ENCODE measurements at places on chromosomes 2 and 18. TPM values are rescaled to one million over a fixed set of nuclear protein-coding genes. Genes with fewer than 3 reads are reported as not detected.

Gene ADD2
- total RNA-seq = 0.76 TPM

Gene CD8B2
- total RNA-seq = not detected

Gene ANKAR
- 1.8 TPM for total RNA-seq

Gene ZNF385B
- total RNA-seq = not detected

- peaks cover 14% of the 10 kb centered on the region for H3K4me1 ChIP-seq
- no peak overlapping the region for H3K27ac ChIP-seq
- DNase-seq = no peak
- no peak overlapping the region for H3K4me3 ChIP-seq
Observed at GRCh38 chr2:64219149-64219548, 74.9 kb upstream of the PELI1 start.

DNA sequence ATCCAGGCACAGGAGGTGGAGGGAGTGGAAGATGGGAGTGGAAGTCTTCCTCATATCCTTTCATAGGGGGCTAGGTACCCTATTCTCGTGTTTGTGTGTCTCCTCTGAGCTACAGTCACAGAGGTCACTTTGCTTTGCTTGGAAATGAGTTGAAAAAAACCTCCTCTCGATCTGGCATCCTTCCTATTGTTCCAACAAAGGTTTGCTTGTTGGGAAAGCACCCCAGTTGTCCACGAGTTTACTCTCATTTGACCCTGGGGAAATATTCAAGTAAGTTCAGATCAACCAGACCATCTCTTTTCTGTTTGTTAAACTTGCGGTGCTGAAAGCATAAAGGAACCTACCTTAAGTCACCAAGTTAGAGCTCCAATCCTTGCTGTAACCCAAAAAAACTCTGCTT is 59.3 kb downstream of the ARHGEF33 start:
- no peak overlapping the region for H3K4me3 ChIP-seq
- H3K27ac ChIP-seq = no peak overlapping the region
- H3K4me1 ChIP-seq = peaks cover 16% of the 10 kb centered on the region
- no peak for DNase-seq

DNA sequence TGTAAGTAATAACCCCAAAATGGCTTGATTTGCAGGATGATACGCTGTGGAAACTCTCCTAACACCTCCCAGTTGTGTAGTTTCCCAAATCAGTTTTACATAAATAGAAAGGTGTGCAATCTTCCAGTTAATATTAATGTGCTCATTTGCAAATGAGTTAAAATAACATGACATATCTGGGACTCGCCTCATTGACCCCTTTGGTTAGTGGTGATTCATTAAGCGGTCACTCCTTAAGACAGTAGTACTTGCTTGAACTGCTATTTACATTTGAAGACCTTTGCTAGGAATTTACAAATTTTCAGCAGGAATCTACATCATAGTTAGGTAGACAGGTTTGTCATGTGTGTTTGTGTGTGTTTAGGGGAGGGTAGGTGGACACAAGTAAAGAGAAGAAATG is 1367.7 kb upstream of the CELF4 start:
- H3K36me3 ChIP-seq = no peaks in the 10 kb centered on the region
- no peaks in the 10 kb centered on the region for H3K4me1 ChIP-seq
- no peak overlapping the region for H3K27ac ChIP-seq
- no peaks in the 10 kb centered on the region for H3K27me3 ChIP-seq
- DNase-seq = no peak

GRCh38 chr18:2805970-2806943 is 40.5 kb upstream of the EMILIN2 start:
- H3K36me3 ChIP-seq = peaks cover 40% of the 10 kb centered on the region
- H3K27me3 ChIP-seq = no peaks in the 10 kb centered on the region
- H3K4me1 ChIP-seq = no peaks in the 10 kb centered on the region
- H3K27ac ChIP-seq = no peak overlapping the region

GRCh38 chr2:5188636-5189035 is 503.5 kb upstream of the SOX11 start:
- H3K36me3 ChIP-seq = no peaks in the 10 kb centered on the region
- no peaks in the 10 kb centered on the region for H3K27me3 ChIP-seq
- H3K4me1 ChIP-seq = no peaks in the 10 kb centered on the region
- DNase-seq = no peak
- no peak overlapping the region for H3K27ac ChIP-seq

DNA sequence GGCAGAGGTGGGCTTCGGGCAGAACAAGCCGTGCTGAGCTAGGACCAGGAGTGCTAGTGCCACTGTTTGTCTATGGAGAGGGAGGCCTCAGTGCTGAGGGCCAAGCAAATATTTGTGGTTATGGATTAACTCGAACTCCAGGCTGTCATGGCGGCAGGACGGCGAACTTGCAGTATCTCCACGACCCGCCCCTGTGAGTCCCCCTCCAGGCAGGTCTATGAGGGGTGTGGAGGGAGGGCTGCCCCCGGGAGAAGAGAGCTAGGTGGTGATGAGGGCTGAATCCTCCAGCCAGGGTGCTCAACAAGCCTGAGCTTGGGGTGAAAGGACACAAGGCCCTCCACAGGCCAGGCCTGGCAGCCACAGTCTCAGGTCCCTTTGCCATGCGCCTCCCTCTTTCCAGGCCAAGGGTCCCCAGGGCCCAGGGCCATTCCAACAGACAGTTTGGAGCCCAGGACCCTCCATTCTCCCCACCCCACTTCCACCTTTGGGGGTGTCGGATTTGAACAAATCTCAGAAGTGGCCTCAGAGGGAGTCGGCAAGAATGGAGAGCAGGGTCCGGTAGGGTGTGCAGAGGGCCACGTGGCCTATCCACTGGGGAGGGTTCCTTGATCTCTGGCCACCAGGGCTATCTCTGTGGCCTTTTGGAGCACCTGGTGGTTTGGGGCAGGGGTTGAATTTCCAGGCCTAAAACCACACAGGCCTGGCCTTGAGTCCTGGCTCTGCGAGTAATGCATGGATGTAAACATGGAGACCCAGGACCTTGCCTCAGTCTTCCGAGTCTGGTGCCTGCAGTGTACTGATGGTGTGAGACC is at the start of gene PROC:
Gene PROC, plus strand, starts transcription at position 128 of the 812 bp plus-strand sequence. CDS start 1,516 bp downstream, outside the sequence.
- no peak within 1 kb of the TSS for H3K4me3 ChIP-seq
- H3K4me1 ChIP-seq = peaks cover 26% of the 10 kb centered on the region
- H3K36me3 ChIP-seq = no peaks in the 10 kb centered on the region
- H3K27ac ChIP-seq = no peak within 1 kb of the TSS
- no peaks in the 10 kb centered on the region for H3K27me3 ChIP-seq
- DNase-seq = no peak

DNA sequence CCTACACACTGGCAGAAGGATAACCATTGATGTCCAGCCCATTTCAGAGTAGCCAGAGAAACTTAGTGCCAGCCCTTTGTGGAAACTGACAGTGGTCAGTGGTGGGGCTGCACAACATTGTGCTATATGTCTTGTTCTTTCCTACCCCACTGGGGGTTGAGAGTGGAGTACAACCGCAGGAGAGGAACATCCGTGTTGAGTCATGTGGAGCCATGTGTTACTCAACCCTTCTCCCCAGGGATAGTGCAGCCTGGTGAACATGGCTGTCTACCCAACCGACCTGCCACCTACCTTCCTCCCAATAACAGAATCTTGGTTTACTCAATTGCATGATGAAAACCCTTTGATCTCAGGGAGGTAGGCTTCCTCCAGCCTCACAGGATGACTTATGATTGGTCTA is 65.3 kb upstream of the MAPK4 start:
- no peaks in the 10 kb centered on the region for H3K27me3 ChIP-seq
- no peaks in the 10 kb centered on the region for H3K36me3 ChIP-seq
- H3K4me1 ChIP-seq = no peaks in the 10 kb centered on the region
- DNase-seq = no peak
- no peak overlapping the region for H3K27ac ChIP-seq

Data from esophagus squamous epithelium (tissue), 5 donors.